ENCODE measurements at places on chromosomes 6 and 20.

DNA sequence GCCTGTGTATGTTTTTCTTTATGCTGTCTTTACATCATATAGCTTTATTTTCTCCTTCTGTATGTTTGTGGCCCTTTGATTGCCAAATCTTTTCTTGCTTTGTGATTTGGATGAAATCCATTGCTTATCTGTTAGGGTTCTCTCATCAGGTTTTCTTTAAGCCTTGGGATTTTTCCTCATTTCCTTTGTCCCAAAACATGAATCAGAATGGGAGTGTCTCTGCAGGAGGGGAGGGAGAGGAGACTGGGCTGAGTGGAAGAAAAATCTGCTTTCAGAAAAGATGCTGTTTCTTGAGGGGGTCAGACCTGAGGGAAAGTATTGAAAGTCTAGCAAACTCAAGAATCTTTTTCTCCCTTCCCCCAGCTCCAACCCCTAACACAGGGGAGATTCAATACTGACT lies 758.0 kb upstream of the MMS22L start:
- DNase-seq: no peak

DNA sequence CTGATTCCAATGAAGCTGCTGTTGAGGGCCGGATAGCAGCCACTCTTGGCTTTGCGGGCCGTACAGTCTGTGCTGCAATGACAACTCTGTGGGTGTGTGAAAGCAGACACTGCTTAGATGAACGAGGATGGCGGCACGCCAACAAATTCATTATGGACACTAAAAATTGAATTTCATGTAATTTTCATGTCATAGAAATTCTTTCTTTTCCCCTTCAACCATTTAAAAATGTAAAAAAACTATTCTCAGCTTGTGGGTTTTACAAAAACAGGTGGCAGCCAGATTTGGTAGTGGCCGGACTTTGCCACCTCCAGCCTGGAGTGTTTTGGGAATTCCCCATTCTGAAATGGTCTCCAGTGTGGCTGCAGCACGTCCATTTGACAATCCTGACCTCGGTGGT lies 26.0 kb downstream of the MAS1 start:
- DNase-seq: no peak

GRCh38 chr6:5087389-5087788 lies 2.2 kb downstream of the PPP1R3G start:
- no peak for DNase-seq

GRCh38 chr6:122372647-122373046 lies 26.8 kb upstream of the HSF2 start:
- DNase-seq: no peak

GRCh38 chr20:53752971-53753879 lies 159.6 kb upstream of the ZNF217 start:
- no peak for DNase-seq

- DNase-seq: no peak
Measured at GRCh38 chr6:86586195-86586594, 351.1 kb upstream of the HTR1E start.

GRCh38 chr6:106844930-106845329 lies 129.6 kb downstream of the CD24 start:
- no peak for DNase-seq

DNA sequence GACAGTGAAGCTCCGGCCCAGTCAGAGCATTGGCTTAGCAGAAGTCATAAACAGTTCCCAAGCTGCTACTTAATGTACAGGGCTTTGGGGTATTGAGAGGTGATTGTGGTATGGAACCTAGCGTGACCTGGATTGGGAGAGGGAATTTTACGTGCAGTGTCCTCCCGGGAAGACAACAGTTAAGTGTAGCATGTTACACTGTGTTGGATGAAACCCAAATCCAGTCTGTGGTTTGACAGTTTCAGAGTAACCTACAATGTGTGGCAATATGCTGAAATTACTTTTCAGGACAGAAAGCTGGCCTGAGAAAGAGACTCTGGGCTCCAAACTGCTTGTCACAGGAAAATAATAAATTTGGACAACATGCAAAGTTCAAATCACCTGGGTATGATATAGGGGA lies 28.1 kb upstream of the RALGAPA2 start:
- DNase-seq: no peak

GRCh38 chr6:45504947-45505346 lies 127.2 kb upstream of the SUPT3H start:
- DNase-seq: peak; percentile 38

DNA sequence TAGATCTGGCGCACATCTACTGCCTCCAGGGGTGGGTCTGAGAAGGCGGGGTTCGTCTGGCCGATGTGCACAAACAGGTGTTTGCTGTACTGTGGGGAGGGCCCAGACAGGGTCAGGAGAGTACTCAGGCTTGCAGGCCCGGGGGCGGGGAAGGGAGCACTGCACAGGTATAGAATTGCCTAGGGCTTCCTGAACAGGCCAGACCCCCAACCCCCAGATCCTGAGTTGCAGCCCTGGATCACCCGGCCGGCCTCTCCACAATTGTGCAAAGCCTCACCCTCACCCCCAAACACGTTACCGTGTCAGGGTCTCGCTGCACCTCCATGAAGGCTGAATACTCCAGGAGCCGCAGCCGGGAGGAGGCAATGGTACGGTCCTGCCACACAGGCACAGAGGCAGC lies 7.8 kb downstream of the RPL10A start:
- DNase-seq: no peak

DNA sequence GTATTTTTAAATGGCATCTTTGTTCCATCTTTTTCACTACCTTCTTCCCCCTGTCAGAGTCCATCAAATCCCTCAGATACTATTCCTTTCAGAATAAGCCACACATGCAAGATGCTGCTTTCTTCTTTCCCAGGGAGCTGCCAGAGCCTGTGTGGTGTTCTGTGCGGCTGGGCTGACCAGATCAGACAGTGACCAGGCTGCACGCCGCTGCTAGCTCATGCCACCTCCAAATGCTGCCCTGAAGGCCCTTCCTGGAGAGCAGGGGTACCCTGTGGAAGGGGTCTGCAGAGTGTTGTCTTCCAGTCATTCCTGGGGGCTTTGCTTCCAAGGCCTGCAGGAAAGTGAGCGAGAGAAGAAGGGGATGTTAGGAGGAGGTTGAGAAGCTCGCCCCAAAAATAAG lies 179.1 kb upstream of the SUPT3H start:
- no peak for DNase-seq

GRCh38 chr6:165952514-165952913 lies 215.1 kb downstream of the TBXT start:
- DNase-seq: no peak

Measured in AG09309 (cell line).